Thymus (tissue), 14 donors: ENCODE measurements at places on chromosomes 2 and 18.

- no peak for DNase-seq
Observed at GRCh38 chr2:27086724-27087593, at the start of gene KHK. Gene KHK (plus strand): TSS chr2:27086772. CDS start chr2:27087260, 488 bp downstream.

DNA sequence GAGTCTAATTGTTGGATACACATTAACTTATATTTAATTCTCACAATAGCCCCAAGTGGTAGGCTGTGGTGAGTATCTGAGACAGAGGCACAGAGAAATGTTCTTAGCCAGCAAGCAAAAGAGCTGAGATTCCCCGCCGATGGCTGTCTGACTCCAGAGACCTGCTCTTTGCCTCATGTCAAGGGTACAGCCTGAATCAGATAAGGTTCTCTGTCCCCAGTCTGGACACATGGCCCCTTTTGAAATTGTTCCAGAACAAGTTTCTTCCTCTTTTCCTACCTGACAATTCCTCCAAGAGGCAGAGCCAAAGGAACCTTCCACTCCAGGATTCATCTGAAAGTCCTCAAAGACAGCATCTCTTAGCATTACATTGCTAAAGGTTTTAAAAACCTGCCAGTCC is 512.9 kb upstream of the TNP1 start:
- DNase-seq = no peak

GRCh38 chr2:70084973-70085710 is 2.1 kb upstream of the PCBP1 start:
- DNase-seq = peak; percentile 59

GRCh38 chr2:73997813-73998212 is 13.1 kb downstream of the TET3 start:
- DNase-seq = no peak

- no peak for DNase-seq
Observed at GRCh38 chr2:240325016-240326007, 110.2 kb upstream of the GPC1 start.

DNA sequence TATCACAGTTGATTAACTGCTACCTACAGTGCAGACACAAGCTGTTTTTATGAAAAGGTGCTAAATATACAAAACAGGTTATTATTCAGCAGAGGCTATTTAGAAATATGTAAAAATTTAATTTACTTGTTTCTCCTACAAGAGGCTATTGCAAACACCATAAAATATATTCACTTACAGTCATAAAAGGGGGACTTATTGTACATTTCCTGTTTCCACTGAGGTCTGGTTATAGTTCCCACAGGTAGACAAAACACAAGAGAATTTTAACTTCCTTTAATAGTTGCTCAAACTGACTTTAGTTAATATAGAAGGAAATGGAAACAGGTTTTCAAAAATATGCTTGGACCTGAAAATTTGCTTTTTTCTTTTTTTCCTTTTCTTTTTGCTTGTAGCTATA is 40.0 kb upstream of the FRZB start:
- DNase-seq = no peak

GRCh38 chr2:127398239-127398590 is 10.4 kb upstream of the MAP3K2 start:
- no peak for DNase-seq

DNA sequence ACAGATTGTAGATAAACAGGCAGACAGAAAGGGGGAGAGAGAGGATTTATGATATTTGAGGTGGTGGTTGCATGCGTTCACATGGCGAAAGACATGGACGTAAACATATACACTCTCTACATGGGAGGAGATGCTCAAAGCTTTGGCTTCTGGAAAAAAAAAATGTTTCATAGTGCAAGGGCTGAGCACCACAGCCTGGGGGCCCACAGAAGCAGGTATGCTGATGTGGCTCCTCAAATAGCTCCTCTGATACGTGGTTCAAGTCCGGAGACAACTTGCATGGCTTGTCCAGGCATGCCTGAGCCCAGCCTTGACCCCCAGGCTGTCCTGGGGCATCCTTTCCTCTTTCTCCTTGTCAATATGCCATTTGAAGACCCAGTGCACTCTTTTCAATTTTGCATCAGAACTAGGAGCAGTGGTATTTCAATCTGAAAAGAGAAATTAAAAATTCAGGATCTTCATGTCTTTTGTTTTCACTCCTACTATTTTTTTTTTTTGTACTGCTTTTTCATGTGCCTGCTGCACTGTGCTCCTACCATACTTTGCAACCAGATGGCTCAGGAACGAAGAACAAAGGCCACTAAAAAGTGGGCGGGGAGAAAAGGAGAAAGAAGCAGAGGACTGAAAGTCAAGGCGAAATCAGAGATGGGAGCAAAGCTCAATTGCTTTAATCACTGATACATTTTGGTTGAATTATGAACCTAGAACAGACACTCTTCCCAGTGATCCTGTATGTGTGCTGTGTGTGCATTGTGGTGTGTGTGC is 495.7 kb upstream of the TCF4 start:
- peak; percentile 18 for DNase-seq

GRCh38 chr2:124646166-124646815 is 621.2 kb downstream of the CNTNAP5 start:
- no peak for DNase-seq

DNA sequence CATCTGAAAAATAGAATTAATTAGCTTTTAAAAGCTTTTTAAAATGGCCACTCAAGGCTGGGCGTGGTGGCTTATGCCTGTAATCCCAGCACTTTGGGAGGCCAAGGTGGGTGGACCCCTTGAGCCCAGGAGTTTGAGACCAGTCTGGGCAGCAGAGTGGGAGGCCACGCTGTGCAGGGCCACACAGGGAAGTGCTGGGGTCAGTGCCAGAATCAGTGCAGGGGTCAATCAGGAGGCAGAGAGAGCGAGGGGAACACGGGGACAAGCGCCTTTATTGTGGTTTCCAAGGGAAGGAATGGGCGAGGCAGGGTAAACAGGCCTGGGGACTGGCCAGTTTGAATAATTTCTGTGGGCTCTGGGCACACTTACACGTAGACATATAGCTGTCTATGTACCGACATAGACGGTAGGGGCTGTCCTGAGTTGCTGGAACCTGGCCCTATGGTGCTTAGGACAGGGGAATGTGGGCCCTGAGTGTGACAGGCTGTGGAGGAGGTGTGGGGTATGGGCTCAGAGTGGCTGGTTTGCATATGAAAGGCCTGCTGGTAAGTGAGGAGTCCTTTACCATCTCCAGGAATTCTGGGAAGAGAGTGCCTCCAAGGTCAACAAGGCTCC is 42.9 kb downstream of the DYSF start:
- no peak for DNase-seq

- no peak for DNase-seq
Observed at GRCh38 chr2:48397846-48398245, 132.1 kb upstream of the STON1 start.

GRCh38 chr2:11094021-11094810 is 61.1 kb upstream of the SLC66A3 start:
- DNase-seq = no peak

- no peak for DNase-seq
Observed at GRCh38 chr2:35462226-35462998, 893.2 kb upstream of the CRIM1 start.

- no peak for DNase-seq
Observed at GRCh38 chr2:29786361-29786760, 135.0 kb downstream of the ALK start.

DNA sequence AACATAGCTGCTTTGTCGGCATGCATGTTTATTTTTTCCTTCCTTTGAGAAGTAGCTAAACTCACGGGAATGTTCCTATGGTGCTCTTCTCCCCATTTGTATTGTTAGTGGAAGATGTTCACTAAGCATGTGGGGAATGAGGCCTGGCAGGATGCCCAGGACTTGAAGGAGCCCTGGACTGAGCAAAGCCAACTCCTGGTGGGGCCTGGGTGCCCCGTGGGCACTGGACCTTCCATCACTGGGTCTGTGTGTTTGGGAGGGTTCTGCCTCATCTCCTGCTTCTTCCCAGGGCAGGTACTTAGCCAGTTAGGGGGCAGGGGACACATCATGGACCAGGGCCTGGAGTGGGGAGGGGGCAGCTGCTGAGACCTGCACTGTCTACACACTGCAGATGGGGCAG is 49.3 kb downstream of the ACAA2 start:
- DNase-seq = no peak

- no peak for DNase-seq
Observed at GRCh38 chr2:205133544-205133943, 548.8 kb upstream of the NRP2 start.

GRCh38 chr2:231985823-231986261 is 24.3 kb downstream of the DIS3L2 start:
- no peak for DNase-seq

GRCh38 chr2:161426922-161427663 is 11.0 kb downstream of the TBR1 start:
- DNase-seq = no peak

DNA sequence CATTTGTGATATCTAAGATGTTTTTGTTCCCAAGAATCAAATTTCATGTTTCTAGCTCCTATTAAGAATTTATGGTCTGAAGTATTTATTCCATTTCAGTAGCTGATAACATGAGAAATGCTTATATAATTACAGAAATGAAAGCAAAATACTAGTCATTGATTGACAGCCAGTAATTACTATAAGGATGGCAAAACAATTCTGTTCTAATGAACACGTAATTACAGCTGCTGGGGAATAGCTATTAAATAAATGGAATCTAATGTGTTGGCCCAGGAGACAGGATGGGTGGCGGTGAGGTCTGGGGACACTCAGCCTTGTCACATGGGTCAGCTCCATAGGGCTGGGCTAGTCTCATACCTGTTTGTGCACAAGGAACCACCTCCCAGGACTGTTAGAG is 263.5 kb downstream of the FHOD3 start:
- DNase-seq = no peak

- no peak for DNase-seq
Observed at GRCh38 chr2:197171582-197171981, 139.0 kb downstream of the ANKRD44 start.

- no peak for DNase-seq
Observed at GRCh38 chr2:96549967-96550786, 13.6 kb downstream of the ARID5A start.

GRCh38 chr2:183666031-183666430 is 541.8 kb downstream of the NUP35 start:
- no peak for DNase-seq

DNA sequence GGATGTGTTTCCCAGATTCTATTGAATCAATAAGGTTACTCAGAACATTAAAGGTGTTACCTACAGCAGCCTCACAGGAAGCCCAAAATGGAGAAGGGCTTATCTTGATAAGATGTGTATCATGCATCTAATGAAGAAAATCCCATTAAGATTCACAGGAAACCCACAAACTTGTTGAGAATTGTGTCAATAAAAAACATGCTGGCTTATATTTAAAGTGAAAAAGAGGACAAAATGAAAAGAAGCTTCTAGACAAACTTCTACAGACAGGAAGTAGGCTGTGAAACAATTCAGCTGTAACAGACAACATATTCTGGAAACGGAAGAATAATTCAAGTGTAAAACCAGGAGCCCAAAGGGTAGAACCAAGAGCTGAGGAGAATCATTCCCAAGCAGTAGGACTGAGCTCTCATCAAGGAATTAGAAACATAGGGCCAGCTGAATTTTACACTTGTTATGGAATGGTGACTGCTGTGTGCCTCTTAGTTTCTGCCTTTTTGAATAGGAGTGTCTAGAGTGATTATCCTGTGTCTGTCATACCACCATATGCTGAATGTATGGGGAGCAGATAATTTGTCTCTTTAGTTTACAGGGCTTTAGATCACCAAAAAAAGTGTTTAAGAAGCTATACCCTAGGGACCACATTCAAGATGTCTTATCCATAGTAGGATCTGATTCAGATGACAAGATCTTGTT is 9.6 kb downstream of the IMMT start:
- no peak for DNase-seq

DNA sequence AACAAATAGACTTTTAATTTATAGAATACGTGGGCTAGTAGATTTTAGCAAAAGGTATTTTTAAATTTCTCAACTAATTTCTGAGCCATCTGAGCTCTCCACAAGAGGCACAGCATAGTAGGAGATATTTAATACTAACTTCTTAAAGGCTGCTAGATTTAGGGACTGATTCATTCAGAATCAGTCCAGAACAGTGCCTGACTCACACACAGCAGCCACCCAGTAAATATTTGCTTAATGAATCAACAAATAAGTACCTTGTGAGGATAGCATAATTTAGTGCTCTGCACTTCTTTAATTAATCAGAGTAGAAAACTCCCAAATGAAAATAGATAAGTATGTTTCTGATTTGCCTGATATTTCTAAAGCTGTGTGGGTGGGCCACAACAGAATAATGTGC is 35.6 kb upstream of the SYT4 start:
- no peak for DNase-seq

DNA sequence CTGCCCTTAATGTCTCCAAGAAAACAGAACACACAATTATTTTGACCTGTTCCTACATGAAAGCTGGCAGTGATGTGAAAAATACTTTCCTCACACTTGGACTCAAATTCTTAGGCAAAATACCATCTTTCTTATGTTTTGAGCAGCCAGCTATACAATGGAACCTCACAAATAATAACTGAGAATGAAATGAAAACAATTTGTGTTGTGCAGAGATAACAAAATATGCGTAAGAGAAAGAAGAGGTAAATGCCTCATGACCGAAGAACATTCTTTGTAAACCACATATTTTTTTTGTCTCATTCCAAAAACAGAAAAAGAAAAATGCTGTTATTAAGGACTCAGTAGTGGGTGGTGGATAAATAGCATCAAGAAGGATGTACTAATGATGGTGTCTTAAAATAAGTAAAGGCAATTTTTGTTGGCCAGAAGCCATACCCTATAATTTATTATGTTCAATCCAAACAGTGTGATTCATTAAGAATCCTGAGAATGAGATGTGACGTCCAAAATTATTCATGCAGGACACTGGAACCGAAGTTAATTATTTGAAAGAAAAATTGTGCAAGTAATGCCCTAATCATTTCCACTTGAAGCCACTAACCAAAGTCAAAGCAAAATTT is 193.0 kb upstream of the NETO1 start:
- DNase-seq = no peak

- no peak for DNase-seq
Observed at GRCh38 chr2:199743415-199744120, 107.4 kb downstream of the FTCDNL1 start.

DNA sequence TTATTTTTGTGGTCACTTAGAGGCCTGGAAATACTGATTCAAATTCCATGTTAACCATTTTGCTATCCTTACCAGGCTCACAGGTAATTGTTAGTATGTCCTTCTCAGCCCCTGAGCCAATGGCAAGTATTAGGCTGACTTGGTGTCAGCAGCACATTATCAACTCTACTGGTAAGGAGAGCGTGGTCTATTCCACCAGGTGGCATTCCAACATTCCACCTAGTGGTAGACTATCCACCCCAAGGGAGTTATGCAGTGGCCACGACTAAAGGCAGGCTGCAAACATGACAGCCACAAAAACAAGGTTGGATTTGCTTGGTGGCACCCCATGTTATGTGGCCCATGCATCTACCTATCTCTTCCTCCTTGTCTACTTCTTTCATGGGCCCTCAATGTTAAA is 31.8 kb upstream of the GCC2 start:
- DNase-seq = no peak

GRCh38 chr2:42010743-42011298 is 37.0 kb upstream of the PKDCC start:
- DNase-seq = no peak
